ENCODE measurements at places on chromosomes 12 and 14.

- no peak for DNase-seq
Observed at GRCh38 chr12:47776471-47777143, 3.6 kb downstream of the SLC48A1 start.

- no peak for DNase-seq
Observed at GRCh38 chr12:109765446-109765810, 51.8 kb downstream of the FAM222A start.

DNA sequence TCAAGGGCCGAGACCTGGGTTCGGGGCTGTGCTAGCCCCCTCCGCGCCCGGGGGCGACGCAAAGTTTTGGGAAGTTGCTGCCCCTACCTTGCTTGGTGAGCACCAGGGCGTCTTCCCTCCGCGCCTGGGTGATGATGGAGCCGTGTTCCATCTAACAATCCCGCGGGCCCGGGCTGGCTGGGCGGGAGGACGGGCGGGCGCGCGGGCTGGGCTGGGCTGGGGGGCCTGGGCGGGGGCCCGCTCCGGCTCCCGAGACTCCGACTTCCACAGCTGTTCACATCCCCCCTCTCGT is 298 bp downstream of the CTDSP2 start:
- DNase-seq: no peak

DNA sequence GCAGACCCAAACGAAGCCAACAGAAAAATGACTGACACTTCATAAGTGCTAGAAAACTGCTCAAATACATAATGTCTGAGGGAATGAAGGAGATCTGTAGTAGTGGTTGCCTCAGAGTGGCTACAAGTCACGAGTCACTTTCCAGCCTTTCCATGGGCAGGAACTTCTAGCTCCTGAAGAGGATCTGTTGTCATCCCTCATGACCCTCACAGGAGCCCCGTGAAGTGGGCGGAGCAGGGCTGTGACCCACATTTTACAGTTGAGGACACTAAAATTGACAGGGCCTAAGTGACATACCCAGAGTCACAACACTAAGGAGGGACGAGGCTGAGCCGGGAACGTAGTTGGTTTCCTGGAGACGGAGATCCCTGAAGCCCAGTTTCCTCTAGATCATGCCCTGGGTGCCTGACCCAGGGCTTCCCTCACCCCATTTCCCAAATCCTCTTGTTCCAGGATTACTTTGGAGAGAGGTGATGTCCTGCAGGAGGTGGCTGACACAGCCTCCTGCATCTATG is 45.8 kb upstream of the P2RX7 start:
- no peak for DNase-seq

DNA sequence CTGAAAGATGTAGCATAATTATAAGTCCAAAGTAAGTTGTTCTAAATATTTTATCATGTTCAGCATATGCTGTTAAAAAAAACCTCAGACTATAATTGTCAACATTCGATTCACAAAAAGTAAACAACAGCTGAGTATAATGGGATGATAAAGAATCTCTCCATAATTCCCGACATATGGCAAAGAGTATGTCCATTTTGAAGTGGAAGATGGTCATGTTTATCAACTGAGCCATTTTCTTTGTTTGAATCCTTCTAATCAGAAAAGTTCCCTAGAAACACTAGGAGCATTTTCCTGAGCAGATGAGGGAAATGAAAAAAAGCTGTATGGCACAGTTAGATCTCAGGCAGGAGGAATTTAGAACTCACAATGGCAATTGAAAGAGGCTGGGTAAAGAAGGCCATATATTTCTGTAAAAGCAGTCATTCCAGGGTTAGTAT is 192.1 kb upstream of the AMIGO2 start:
- DNase-seq: no peak

- peak; percentile 43 for DNase-seq
Observed at GRCh38 chr14:41549821-41550607, 56.7 kb upstream of the LRFN5 start.

DNA sequence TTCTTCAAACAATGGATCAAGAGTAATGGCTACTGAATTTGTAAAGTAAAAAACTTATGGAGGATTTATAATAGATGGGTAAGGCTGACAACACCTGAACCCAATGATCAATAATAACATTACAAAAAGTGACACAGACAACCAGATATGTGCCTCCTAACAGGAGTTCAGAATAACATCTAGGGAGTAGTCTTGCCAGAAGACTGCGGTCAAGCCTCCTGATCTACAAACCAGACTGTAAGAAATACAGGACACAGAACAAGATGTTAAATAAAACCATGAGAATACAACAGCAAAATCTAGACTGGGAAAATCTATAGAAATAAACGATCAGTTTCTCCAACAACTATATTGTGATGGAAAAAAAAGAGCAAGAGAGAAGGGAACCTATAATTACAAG is 262.6 kb upstream of the TMTC1 start:
- no peak for DNase-seq

DNA sequence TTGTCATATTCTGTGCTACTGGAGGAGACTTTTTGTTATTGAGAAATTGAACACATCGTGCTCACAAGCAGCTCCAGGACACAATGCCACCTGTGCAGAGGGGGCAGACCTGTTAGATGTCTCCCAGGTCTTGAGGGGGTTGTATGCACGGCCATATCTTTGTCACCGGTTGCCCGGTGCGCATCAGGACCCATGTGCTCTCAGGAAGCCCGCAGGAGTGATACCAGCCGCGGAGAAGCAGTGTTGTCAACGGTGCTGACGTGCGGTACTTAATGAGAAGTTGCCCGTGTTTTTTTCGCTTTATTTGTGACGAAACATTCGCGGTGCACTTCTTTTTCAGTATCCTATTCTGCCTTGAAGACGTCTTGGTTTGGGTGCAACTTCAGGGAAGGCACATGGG is 128.2 kb upstream of the RTL1 start:
- no peak for DNase-seq

DNA sequence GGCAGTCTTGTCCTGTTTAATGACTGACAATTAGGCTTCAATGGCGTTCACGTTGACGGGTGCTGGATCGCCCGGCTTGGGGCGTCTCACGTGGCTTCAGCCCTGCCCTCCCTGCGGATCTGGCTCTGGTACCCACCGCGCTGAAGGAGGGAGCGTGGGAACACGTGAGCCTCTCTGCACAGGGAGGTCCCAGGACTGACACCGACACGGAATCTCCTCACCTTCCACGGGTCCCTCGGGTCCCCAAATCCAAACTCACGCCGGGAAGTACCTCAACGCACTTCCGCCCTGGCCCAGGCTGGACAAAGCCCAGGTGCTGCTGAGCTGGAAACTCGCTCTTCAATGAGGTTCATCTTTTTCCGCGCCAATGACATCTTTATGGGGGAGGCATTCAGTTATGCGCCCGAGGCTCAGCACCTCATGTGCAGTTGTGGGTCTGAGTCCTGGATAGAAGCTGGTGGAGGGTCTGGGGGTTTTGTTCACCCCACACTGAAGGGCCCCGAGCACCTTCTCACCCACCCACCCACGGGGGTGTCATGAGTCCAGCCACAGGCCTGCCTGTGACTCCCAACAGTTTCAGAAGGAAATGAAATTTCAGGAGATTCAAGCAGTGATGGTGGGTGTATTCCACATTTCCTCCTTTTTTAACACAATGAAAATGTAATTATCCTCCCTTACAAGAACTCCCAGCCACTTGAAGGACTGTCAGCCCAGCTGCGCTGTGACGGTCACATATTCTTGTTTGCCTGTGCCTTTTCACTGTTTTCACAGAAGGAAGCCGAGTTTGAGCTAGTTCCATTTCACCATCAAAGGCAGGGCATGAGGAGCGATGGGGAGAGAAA is 251.7 kb upstream of the SFSWAP start:
- no peak for DNase-seq

DNA sequence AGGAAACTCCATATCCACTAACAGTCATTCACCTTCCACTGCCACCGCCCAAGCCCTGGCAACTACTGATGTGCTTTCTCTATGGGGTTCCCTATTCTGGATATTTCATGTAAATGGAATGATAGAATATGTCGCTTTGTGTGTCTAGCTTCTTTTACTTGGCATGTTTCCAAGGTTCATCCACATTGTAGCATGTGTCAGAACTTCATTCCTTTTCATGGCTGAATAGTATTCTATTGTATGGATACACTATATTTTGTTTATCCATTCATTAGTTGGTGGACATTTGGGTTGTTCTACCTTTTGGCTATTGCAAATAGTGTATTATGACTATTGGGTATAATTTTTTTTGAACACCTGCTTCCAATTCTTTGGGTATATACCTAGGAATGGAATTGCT is 8.6 kb downstream of the POU6F1 start:
- no peak for DNase-seq
